ENCODE measurements at places on chromosomes 12 and 14.

DNA sequence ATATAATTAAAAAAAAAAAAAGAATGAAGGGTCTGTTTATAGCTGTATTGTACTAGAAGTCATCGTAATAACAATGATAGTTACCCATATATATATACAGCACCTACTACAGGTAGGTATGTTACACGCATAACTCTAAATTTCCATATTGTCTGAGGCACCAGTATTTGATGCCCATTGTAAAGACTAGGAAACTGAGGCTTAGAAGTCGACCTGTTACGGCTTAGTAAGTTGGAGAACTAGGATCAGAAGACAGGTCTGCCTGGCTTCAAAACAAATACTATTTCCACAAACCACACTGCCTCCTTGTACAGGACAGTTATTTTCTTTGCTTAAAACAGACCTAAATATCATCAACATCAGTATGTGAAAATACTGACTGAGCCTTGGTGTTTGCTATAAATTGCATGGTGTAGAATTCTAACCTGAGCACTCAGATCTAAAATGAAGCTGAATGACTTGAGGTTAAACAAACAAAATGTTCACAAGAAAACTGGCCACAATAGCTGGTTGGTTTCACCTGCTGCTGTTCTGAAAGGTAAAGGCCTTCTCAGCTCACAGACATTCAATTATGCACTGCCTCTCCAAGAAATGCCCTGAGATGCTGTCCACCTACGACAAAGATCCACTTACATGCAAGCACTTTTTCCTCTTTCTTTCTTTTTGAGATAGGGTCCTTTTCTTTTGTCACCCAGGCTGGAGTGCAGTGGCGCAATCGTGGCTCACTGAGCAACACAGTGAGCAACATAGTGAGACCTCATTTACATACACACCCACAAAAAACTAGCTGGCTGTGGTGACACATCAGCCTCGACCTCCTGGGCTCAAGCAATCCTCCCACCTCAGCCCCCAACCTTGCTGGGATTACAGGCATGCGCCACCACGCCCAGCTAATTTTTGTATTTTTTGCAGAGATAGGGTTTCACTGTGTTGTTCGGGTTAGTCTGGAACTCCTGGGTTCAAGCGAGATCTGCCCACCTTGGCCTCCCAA is 35.7 kb downstream of the SSH1 start:
- DNase-seq: no peak

DNA sequence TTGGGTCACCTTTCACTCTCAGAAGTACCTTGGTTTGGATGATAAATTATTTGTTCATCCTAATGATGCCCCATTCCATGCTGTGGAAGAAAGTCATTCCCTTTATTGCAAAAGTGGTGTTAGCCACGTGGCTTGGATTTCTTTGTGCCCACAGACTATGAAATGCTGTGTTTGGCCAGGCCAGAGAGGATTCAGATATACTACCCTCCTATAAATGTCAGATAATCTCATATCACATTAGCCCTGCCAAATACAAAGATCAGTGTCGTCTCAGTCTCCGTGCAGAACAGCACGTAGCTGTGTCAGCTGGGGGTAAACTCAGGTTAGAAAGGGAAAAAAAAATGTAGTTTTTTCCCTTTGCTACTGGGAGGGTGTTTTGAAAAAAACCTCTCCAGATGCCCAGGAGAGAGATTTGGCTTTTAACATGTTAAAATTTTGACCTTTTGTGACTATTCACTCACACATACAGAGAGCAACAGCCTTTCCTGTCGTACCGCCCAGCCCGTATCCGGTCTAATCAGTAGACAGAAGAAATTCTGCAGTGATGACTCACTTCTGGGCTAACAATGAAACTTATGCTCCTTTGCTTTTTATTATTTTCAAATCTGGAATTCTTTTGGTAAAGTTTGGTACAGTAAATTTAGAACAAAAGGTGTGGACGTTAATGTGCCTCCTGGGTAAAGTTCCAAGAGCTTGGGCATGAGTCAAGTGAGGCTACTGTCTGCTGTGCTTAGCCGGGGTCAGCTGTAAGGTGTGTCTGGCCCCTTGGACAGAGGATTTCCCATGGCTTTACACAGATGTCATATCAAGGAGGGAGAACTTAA is 8.5 kb upstream of the PTPRB start:
- DNase-seq: peak; percentile 97

DNA sequence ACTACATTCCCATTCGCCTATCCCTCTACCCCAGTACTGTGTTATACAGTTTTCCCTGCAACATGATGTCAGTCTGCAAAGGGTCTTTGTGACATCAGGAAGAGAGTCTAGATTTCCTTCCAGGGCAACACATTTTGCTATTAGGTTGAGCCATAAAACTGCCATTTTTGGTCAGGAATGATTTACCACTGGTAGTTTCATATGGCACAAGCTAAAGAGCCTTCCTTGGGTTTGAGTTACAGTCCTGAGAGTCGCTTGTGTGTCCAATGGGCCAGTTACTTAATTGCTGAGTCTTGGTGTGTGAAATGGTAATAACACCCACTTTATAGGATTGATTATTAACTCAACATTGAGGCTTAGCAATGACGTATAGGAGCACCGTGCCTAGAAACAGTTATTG is 22.6 kb upstream of the AMIGO2 start:
- no peak for DNase-seq

- DNase-seq: no peak
These were observed 84.4 kb downstream of the SPATS2 start for GRCh38 chr12:49451468-49452259.

- no peak for DNase-seq
These were observed 688 bp downstream of the ULK1 start for GRCh38 chr12:131894981-131895639.

GRCh38 chr12:65918021-65918420 is 93.7 kb downstream of the HMGA2 start:
- DNase-seq: no peak

DNA sequence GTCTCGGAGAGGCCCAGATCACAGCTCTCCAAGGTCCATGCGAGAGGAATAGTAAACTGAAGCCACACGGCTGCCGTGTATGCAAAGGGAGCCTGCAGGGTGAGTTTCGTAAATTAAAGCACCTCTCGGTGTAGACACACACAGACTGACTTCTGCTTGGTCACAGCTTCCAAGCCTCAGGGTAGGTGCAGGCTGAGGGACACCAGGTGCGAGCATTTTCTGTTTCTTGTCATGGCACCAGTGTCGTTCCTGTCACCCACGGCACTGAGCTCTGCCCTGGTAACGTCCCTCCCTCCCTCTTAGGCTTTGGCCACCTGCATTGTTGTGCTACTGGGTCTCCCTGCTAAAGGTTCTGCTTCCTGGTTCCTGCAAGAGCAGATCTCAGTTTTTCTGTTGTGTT is 76.2 kb upstream of the DYNC1H1 start:
- no peak for DNase-seq

DNA sequence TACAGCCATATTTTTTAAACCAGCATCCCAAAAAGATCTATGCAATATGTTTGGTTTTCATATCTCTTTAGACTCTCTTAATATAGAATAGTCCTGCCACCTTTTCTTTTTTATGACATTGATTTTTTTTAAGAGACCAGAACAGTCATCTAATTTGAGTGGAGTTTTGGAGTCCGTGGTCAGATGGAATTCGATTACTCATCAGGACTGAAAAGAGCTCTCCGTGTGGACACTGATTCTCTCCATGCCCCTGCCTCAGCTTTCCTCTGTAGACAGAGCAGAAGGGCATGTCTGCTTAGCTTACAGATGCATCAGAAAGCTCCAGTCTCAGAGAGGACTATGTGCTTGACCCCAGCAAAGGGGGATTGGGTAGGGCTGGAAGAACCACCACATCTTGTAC is 27.8 kb downstream of the SMCO2 start:
- DNase-seq: peak; percentile 90

DNA sequence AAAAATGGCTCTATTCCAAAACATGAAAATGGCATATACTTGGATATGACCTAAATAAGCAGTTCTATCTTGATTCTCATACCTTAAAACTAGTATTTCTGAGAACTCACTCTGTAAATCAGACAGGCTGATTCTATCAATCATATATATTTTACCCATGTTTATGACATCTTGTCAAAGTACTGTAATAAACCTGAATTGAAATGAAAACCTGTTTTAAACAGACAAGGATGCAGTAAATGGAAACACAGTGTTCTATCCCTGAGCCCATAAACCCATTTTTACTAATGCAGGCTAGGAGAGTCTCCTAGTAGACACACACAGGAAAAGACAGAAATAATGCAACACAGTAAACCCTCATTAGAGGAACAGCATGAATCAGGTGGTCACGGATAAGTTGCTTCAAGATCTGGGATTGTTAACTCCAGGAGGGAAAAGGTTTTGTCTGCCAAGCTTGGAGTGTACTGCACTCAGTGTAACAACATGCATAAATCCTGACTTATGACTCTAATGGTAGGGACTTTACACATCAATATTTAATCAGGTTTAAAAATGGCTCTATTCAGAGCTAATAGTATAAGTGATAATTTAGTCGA is 93.6 kb upstream of the CPNE8 start:
- no peak for DNase-seq

- no peak for DNase-seq
These were observed 1.8 kb downstream of the PXN start for GRCh38 chr12:120263748-120264085.

- no peak for DNase-seq
These were observed 370.2 kb downstream of the ADGRD1 start for GRCh38 chr12:131323879-131324278.

DNA sequence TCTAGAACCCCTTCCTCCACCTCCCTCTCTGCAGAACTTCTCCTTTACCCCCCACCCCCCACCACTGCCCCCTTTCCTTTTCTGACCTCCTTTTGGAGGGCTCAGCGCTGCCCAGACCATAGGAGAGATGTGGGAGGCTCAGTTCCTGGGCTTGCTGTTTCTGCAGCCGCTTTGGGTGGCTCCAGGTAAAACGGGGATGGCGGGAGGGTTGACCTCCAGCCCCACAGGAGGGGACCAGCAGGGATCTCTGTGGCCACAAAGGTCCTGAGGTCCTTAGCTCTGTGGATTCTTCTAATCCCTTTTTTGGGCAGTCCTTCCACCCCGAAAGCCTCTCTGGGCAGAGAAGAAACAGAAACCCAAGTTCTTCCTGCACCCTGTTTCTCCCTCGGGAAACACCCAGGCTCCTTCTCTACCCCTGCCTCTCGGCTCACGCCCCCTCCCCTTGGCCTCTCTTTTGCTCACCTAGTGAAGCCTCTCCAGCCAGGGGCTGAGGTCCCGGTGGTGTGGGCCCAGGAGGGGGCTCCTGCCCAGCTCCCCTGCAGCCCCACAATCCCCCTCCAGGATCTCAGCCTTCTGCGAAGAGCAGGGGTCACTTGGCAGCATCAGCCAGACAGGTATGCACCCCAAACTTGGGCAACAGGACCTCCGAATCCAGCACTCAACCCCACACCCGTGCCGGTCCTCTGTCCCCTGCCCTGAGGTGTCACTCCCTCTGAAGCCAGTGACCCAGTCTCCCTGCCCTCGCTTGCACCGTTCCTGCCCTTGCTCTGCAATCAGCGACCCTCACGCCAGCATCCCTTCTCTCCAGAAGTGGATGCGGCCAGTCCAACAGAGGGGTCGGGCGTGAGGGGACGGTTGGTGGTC is 638 bp downstream of the LAG3 start:
- DNase-seq: no peak
